ENCODE measurements at places on chromosomes 1 and 21.
A peak's percentile ranks its signal among the peaks of the same experiment; 100 is the strongest.

DNA sequence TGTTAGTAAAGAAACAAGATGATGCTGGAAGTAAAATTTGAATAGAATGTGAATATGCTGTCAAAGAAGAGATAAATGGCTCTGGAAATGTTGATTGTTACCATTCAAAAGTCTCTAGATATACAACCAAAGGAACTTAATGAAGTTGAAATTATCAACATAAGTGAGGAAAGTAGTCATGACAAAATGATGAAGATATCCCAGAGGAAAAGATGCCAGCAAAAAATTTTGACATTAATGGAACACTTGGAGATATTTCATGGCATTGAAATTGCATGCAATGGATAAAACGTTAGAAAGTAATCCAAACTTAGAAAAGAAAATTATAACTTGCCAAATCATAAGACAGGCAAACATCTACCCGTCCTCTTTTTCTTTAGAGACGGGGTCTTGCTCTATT is 154.5 kb upstream of the OLFM3 start:
- DNase-seq, result no peak

GRCh38 chr1:42937836-42938644 is 20.6 kb downstream of the SLC2A1 start:
- DNase-seq, result no peak

GRCh38 chr1:212589446-212589845 is 19.1 kb upstream of the ATF3 start:
- DNase-seq, result no peak

DNA sequence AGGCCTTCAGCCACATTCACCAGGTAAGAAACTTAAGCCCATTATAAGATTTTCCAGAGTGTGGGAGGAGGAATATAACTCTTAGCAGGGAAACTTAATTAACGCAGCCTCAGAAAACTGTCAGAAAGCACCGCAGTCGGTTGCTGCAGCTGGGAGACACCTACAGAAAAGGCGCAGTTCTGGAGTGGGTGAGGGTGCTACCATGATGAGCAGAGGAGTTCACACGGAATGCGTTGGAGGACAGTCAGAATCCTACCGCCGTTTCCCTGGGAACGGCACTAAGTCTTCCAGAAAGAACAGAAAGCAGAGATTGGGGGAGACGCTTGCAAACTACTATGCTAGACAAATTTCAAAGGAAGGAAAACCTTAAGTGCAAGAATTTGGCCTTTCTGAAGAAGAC is 6.4 kb downstream of the ACTN2 start:
- no peak for DNase-seq

DNA sequence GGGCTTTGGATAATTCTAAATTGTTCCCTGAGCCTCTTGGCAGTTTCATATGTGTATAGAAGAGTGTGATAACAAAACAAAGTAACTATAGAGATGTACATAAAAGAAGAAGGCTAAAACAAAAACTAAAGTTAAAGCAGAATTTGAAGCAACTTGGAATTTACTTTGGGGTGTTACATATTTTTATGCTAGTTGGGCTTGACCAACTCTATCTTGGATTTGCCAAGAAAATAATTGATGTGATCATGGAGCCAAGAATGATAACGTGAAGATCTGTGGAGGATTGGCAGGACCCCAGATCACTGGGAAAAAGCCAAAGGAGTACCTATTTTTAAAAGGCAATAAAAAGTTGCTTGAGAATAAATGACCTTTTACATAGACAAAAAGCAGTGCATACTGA is 206.9 kb downstream of the LMO4 start:
- no peak for DNase-seq

DNA sequence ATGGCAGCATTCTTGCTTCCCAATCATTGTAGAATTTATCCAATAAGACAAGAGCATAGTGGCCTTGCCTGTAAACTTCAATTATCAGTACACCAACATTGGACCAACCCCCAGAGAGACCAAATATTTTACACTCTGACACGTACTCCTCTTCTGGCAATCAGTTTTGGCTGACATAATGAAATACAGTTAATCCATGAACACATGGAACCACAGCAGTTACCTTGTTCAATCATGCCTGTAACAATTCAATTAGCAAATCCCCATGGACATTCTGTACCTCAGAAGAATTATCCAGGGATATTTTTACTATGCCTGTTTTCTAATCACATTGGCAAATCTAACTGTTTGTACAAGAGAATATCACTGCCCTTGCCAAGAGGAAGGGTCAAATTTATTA is 2162.0 kb downstream of the MRPL39 start:
- DNase-seq, result no peak

- peak; percentile 59 for DNase-seq
Measured at GRCh38 chr1:31939484-31940329, 1.5 kb upstream of the PTP4A2 start.

- DNase-seq, result no peak
Measured at GRCh38 chr1:18320051-18320450, 160.7 kb upstream of the KLHDC7A start.

DNA sequence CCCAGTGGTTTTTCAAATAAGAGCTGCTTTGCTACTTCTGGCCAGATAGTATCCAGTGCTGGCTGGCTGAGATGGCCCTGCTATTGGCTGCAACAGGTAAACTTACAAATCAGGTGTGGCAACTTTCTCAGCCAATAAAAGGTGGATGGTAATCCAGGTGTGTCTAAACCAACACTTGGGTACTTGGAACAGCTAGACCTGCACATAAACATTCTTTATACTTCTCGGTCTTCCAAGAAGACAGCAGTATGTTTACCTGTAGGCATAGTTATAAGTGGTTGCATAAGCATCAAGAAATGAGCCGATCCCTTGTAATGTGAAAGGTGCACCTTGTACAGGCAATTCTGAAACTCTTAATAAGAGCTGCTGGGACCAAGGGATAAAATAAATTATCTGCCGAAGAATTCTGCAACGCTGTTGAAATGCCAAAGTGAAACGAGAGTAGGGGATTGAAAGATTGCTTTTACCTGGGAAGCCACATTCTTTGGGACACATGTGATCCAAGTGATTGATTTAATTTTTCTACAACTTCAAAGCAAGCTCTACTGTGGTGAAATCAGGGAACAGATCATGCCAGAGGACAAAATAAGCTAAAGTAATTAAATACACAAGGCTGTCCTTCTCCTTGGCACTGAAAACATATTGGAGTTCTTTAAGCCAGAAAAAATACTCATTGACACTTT is at the start of gene CLDN8:
CLDN8 (minus strand) TSS at position 57 of the 683 bp plus-strand sequence. CDS start 172 bp downstream, outside the sequence.
- DNase-seq, result no peak

DNA sequence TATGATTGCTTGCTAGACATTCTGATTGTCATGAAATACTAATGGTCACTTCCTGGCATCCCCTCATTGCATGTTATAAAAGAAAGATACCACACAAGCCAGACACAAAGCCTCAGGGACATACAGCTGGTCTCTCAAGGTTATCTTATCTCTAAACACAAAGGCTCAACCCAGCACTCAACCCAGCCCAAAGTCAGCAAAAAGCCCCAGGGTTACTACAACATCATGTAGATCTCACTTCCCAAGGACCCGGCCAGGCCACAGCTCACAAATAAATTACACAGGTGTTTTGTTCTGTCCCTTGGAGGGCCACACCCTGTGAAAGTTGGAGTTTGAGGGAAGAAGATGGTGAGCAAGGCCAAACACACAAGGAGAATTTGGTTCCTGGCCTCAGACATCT is 109.7 kb upstream of the BARHL2 start:
- no peak for DNase-seq

DNA sequence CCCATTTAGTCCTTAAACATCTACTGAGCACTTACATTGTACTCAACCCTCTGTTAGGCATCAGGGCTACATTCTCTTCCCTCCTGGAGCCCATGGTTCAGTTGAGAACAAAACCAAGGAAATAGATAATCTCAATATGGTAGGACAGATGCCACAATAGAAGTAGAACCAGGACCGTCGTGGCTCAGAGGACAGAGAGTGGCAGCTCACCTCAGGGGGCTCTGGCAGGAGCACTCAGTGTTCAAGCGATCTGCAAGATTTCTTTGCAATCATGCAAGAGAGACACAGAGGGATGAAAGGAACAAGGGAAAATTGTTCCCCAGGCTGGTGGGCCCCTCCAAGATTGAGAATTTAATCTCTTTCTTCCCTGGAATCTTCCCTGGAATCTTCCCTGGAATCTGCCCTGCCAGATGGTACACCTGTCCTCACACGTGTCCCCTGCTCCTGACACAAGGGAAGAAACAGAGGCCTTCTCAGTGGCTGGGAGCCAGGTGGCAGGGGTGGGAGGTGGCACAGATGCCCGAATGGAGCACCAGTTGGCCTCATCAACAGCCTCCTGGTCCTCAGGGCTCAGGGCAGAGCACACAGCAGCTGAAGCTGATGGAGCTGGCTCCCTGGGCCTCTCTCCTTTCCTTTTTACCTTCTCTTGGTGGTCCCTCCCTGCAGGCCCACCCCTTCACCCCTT is 135.4 kb downstream of the PLXNA2 start:
- no peak for DNase-seq

DNA sequence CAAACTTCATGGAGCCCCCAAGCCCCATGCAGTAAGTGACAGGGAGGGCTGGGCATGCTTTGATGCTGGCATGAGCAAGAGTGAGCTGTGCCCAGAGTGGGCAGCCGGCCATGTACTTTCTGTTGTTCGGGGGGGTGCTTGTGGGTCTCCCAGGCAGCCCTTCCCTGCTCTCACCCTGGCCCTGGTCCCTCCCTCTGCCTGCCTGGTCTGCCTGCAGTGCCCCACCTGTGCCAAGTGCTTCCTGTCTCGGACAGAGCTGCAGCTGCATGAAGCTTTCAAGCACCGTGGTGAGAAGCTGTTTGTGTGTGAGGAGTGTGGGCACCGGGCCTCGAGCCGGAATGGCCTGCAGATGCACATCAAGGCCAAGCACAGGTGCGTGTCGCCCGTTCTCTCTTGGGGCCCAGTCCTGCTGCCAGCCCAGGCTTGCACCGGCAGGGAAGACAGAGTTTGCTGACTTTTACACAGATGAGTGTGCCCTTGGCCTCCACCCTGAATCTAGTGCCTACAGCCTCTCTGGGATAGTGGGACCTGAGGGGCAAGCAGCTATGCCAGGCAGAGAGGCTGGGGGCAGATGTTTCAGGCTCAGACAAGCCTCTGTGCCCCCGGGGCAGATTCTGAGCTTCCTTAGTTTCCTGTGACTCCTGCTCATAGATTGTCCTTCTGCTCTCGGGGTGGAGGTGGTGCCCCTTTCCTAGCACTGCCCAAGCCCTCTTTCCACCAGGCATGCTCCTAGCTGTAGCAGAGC is 7.6 kb downstream of the ZBTB48 start:
- DNase-seq, result no peak

GRCh38 chr1:68228851-68229250 is 3.5 kb downstream of the WLS start:
- no peak for DNase-seq

- peak; percentile 80 for DNase-seq
Measured at GRCh38 chr1:40849801-40850592, 12.2 kb downstream of the CITED4 start.

DNA sequence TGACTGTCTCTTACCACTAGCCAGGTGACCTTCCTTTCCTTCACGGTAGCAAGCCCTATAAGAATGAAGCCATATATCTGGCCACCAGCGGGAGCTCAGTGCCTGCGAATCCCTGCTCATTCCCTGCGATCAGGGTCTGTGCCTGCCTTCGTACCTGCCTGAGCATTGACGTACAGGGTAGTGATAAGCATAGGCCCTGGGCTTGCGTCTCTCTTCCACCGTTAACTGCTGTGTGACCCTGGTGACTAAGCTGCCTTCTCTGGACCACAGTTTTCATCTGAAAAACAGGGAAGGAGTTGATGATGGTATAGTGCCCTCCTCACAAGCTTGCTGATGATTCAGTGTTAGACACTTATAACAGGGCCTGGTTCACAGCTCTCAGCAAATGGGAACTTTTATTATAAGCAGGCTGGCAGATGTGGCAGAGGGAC is 4.1 kb downstream of the ZC3H12A start:
- DNase-seq, result no peak

DNA sequence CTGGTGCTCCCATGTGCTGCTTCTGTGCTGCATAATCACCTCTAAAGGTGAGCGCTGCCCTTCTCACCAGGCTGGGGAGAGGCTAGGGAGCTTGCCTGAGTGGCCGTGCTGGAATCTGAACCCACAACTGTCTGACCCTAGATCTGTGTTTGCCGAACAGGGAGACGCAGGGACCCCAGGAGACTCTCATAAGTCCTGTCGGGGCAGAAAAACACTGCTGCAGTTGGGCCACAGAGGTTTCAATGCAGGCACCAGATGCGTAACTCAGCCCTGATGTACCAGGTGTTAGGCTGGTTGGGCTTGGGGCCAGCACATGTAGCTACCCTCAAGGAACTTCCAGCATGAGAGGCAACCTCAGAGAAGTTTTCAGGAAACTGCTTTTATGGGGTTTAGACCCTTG is 49.5 kb upstream of the DMRTB1 start:
- DNase-seq, result no peak

GRCh38 chr1:188669728-188670382 is 1807.8 kb downstream of the BRINP3 start:
- DNase-seq, result no peak

DNA sequence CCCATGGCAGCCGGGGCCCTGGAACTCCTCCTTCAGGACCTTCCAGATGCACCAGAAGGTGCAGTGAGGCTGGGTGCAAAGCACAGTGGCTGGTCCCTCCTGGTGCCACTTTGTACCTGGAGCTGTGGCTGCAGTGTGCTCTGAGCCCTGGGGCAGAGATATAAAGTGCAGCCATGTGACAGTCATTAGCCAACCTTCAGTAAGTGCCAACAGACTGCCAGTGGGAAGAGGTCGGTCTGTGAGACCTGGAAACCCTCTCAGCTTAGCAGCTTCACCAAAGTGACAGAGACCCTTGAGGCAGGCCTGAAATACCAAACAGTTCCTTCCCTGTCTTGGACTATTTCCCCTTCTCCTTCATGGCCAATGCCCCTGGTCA is 26.7 kb upstream of the NGF start:
- no peak for DNase-seq

DNA sequence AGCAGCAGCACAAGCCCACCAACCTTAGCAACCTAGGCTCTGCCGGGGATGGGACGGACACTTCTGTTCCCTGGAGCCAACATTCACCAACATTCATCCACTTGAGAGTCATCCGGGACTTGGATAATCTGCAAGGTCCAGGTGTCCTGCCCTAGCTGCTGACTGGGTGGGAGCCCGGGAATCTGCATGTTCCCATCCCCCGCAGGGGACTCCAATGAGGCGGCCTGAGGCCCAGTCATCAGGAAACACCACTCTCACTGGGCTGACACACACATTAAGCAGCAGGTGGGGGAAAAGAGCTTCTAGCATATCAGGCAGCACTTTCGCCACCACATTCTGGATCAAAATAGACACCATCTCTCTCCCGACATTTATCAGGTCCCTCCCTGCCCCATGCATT is 38.4 kb upstream of the CCSAP start:
- no peak for DNase-seq

DNA sequence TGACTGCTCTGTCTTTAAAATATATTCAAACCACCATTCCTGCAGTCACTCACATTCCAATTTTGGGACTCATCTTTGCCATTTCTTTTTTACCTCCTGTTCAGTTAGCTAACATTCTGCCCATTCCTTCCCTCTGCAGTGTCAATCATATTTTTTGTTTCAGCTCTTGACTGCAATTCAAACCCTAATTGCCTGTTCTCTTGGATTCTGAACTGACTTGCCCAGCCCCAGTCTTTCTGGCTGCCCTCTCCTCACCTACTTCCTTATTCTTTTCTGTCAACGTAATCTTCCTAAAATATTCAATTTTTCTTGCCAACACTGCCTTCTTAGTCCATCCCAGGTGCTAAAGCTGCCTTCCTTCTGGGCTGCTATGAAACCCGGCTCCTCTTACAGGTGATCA is 6.1 kb downstream of the PRDM2 start:
- no peak for DNase-seq

GRCh38 chr1:42832641-42833240 is 13.7 kb upstream of the ZNF691 start:
- no peak for DNase-seq

- DNase-seq, result peak; percentile 55
Measured at GRCh38 chr21:36297938-36298572, 21.9 kb upstream of the MORC3 start.

- DNase-seq, result no peak
Measured at GRCh38 chr1:26043765-26044164, 2.2 kb downstream of the SLC30A2 start.

All from liver (tissue), 10 donors.